Central memory CD4-positive, alpha-beta T cell (primary cell): ENCODE measurements at places on chromosomes 1 and 21.

DNA sequence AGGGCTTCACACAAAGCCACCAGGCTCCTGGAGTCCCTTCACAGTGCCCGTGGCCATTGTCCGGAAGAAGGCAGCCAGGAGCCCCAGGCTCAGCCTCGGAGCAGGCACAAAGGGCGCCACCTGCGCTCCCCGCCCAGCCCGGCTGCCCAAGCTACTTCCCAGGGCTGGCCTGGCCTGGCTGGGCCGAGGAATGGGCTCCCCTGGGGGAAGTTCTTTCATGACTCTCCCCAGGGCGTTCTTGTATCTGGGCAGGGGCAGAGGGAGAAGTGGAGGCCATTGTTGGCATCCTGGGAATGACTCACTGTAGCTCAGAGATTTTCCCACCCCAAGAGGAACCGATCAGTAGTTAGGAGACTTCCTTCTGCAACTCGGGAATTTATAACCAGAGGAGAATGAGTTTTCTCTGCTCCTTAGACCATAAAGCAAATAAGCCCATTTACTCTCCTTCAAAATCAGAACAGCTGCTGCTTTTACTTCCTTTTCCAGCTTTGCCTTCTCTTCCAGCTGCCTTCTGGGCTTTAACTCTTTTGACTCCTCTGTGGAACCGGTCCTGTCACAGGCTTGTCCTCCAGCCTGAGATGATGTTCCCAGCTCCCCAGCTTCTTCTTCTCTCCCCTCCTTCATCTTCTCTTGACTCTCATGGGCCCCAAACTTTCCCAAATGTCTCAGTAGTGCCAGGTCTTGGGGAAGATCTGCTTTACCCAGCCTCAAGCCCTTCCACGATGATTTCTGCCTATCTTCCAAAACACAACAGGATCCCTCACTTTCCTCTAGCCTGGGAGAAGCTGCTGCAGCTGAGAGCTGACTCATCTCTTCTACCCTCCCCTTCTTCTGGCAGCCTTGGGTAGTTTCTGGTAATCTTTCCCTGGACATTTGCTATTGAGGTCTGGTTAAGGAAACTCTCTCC, 118.7 kb upstream of the CD34 start:
- DNase-seq = no peak

DNA sequence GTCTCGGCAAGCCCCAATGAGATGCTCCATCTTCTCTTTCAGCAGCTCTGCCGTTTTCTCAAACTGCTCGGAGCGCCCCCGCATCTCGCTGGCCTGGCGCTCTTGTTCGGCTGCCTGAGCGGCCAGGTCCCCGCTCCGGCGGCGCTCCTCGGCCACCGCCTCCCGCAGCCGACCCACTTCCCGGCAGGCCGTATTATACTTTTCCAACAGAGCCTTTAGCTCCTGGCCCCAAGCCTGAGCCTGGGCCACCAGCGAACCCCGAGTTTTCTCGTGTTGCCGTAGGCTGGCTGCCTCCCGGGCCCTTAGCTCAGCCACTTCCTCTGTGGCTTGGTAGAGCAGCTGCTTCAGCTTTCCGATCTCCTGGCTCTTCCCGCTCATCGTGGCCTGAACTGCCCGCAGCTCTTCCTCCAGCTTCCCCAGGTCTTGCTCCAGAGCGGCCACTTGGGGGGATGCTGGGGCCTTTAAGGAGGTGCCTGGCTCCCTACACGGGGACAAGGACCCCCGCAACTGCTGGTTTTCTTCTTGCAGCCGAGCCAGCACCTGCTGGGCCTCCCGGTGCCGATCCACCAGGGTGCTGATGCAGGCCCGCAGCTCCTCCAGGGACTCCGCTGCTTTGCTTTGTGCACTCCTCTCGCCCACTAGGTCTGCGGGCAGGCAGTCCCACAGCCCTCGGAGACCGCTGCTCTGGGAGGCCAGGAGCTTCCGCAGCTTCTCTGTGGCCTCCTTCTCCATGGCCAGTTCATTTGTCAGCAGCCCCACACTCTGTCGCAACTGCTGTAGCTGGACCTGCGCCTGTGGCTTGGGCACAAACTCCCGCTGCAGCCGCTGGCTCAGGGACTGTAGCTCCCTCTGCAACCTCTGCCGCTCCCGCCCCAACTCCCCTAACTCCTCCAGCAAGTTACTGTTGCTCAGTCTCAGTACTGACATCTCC, 13.4 kb upstream of the PIAS3 start:
- peak; percentile 20 for DNase-seq

DNA sequence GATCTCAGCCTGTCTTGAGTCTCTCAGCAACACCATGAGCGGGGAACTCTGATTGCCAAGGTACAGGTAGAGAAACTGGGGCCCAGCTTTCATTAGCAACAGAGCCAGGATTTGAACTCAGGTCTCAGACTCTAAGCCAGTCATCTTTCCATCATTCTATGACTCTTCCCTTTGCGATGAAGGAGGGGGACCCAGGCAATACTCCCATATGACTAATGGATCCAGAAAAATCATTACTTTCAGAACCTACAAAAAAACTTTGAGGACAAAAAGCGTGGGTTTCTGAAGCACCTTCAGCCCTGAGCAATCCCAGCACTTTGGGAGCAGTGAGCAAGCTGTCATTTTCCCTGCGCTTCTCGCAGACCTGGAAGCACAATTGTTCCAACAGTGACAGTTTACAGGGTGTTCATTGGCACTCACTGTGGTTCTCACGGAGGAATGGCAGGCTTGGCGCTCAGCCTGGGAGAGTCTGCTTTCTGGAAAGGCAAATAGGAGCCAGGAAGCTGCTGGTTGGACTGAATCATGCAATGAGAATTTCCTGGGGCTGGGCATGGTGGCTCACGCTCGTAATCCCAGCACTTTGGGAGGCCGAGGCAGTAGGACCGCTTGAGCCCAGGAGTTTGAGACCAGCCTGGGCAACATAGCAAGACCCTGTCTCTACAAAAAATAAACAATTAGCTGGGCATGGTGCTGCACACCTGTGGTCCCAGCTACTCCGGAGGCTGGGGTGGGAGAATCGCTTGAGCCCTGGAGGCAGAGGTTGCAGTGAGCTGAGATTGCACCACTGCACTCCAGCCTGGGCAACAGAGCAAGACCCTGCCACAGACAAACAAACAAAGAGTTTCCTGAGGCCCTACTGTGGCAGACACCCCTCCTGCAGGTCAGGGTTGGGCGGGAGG, 40.1 kb downstream of the SLC2A7 start:
- no peak for DNase-seq

- no peak for DNase-seq
These were observed 52.6 kb upstream of the NHLH2 start for GRCh38 chr1:115893545-115893944.

DNA sequence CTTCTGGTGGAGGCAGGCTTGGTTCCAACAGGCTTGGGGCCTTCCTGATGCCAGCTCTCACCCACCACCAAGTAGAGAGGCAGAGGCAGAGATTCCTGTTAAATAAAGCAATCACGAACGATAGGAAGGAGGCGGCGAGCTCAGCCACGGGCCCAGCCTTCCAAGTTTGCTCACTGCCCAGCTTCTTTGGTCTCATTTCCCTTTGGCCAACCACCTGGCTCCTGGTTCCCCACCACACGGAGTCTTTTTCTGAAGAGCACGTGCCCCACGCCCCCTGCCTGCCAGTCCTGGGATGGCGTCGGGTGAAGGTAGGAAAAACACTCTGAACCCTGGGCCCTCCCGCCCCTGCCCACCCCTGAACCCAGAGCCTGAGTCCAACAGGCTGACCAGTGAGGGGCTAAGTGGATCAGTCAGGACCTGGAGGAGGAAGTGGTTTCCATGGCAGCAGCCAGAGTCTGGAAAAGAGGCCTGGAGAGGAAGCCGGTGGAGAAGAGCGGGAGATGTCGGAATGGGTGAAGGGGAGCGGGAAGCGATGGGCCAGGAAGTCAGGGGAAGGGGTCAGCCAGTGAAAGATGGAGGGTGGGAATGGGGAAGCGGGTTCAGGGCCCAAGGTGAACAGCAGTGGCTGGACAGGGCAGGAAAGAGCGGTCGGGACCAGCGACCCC, 158.2 kb upstream of the KLHDC7A start:
- DNase-seq = no peak

DNA sequence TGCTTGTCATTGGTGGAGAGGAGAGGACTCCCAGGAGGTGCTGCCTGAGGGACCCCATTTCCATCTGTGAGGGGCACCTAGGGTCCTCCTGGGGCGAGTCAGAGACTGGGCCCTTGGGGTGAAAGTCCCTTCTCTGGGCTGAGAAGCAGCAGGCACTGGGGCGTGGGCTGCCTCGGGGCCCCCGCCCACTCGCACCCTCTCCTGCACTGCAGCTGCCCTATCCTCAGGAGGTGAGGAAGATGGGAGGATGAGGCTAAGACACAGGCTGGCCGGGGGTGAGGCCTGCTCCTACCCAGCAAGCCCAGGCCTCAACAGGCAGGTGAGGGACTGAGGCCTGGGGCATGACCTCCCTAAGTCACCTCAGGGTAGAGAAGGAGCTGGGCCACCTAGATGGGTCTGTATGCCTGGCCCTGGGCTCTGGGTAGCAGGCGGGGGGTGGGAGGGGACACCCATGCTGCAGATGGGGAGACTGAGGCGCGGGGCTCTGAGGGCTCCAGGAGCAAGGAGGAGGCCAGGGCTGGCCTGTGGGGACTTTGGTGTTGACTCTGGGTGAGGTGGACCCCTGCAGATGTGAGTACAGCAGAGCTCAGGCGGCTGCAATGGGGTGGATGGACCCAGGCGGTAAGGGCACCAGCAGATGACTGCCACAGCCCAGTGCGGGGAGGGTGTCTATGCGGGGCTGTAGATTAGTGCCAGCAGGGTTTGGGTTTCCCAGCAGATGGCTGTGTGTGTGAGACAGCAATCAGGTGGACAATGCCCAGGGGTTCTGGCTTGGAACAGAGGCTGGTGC, 10.4 kb upstream of the ZNF669 start:
- DNase-seq = no peak

- DNase-seq = no peak
These were observed 64.3 kb downstream of the FYB2 start for GRCh38 chr1:56754708-56755479.

- DNase-seq = peak; percentile 31
These were observed 112.5 kb upstream of the GFI1 start for GRCh38 chr1:92599184-92599583.

DNA sequence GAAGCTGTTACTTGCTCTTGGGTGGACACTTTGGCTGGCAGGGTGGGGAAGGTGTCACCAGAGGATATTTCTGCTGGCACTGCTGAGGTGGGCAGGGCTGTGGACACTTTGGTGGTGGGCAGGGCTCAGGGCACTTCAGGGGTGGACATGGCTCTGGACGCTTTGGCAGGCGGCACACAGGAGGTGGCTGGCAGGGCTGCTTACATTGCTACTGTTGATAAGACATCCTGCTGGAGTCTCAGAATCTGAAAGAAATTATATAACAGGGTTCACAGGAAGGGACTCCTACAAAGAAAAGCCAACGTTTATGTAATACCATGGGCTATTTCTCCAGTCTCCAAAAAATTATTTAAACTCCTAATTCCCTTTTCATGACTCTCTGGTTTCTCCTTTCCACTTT, 10.2 kb downstream of the SPRR2G start:
- no peak for DNase-seq

DNA sequence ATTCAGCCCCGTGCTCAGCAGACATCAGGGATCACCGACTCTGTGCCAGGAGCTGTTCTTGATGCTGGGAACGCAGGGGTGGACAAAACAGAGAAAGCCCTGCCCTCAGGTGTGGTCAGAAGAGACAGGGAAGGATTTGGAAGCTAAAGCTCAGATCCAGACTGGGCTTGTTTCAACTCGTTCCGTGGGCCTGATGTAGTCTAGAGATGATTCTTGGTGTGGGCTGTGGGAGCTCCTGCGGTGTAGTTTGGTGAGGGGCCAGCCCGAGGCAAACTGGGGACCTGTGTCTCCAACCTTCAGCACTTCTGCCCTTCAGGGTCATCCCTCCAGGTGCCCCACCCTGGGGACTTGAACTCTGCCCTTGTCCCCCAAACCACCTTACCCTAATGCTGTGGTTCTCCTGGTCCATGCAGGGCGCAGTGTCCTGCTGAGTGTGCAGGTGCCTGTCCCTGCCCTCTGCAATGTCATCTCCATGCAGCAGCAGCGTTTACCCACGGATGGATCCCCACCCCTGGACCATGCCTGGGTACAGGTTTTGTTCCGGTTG, 17.3 kb upstream of the ABCG1 start:
- no peak for DNase-seq

GRCh38 chr1:8742022-8742924, 75.2 kb downstream of the RERE start:
- DNase-seq = no peak

GRCh38 chr1:217590598-217590997, 40.3 kb downstream of the GPATCH2 start:
- no peak for DNase-seq

- DNase-seq = no peak
These were observed 28.1 kb upstream of the SNX27 start for GRCh38 chr1:151583796-151584195.

DNA sequence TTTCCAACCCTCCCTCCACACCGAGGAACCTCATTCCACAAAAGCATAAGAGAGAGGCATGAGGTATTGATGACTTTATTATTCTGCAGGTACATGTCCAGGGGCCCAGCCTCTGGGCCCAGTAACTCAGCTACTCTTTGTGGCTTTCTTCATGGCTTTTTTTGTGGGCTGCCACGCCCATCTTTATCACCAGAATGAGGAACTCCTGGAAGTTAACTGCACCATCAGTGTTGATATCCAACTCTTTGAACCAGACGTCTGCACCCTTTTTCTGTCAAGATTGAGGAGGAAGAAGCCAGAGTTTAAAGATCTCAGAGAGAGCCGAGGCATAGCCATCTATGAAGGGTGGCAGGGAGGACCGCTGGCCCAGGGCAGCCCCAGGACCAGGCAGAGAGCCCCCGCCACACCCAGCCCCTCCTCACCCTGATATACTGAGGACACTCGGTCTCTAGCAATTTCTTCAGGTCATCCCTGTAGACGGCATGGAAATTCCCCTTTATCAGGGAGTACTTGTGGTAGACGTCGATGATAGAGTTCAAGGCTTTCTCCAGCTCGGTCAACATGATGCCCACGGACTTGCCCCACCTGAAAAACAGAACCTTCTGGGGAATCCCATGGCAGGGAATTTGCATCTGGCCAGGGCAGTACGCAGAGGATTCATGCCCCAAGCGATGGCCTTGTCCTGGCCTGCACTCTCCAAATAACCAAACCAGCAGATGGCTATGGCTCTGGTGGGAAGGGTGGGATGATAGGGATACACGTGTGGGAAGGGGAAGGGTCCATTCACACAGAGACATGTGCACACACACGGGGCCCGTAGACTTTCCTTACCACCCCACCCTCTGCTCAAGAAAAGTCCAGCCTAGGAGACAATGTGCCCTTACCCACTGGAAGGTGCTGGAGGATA, 647 bp downstream of the S100A8 start:
- DNase-seq = no peak

GRCh38 chr1:41955461-41956159, 36.9 kb upstream of the HIVEP3 start:
- no peak for DNase-seq

DNA sequence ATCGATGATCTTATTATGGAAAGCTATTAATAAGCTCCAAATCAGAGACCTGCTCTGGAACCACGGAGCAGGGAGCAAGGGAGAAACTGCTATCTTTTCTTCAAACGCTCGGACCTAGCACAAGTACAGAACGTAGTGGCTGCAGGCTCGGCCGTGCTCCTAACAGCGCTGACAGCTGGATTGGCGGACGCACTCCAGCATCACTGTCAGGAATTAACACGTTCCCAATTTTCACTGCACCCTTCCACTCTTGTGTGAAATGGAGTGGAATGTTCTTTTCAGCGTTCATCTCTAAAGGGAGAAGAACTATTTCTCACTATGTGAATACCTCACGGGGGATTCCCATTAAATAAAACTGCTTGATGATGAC, 106.9 kb downstream of the ZNF281 start:
- DNase-seq = no peak
